ENCODE measurements at places on chromosomes 3 and 15.

DNA sequence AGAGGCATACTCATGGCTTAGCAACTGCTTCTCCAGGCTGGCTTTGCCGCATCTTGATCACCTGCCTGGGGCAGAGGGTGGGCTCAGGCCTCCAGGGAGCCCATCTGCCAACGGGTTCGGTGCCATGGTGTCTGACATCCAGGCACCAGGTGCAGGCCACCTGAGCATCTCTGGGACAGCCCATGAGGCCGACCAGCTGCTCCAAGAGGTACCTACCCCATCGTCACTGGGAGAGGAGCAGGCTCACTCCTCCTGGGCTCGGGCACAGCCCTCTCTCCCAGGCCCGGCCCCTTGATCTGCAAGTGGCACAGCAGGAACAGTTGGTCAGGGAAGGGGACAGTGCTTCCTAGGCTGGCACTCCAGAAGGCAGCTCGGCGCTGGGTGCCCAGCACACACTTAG, 21.9 kb downstream of the TPRA1 start:
- no peak for DNase-seq

- no peak for DNase-seq
These were observed 138.5 kb upstream of the ARPP21 start for GRCh38 chr3:35500641-35501350.

DNA sequence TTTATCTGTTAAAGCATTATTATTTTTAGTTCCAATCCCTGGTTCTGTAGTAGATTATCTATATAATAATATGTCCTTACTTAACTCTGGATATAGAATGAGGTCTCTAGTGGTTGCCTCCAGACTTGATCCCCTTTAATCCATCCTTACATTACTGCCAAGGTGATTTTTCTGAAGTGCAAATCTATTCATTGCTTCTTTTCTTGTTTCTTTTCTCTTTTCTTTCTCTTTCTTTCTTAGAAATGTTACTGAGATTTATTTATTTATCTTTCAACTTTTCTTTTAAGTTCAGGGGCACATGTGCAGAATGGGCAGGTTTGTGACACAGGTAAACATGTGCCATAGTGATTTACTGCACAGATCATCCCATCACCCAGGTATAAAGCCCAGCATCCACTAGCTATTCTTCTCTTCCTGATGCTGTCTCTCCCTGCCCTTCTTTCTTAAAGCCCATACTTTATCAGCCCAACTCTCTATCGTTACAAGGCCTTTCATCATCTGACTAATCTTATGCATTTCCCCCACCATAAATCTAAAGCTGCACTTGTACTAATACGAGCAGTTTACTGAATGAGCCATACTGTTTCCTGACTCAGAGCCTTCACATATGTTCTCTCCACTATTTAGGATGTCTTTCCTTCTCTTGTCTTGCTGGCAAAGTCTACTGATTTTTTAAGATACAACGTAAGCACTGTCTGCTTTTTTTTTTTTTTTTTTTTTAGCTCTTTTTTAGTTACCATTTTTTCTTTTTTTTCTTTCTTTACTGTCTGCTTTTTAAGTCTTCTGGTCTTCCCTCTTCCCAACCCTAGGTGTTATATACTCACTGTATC, 4.6 kb downstream of the GLCE start:
- no peak for DNase-seq

- no peak for DNase-seq
These were observed 104.8 kb upstream of the CHRNA7 start for GRCh38 chr15:31925541-31925940.

DNA sequence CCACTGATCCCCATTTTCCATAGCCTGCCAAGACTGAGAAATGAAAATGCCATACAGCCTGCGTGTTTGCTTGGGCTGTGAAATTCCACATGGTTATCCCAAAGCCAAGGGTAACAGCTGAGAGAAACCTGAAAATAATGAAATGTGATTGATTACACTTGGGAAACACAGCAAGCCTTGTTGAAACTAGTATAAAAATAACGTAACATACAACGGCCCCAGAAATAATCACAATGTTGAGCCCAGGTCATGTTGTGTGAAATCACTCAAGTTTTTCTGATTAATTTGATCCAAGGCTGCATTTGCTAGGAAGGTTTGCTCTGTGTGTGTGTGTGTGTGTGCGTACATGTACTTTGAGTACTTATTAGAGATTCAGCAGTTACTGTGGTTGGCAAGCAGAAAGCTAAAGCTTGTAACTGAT, 269.0 kb downstream of the OXSM start:
- DNase-seq, result no peak

GRCh38 chr15:69478259-69478781, 25.7 kb downstream of the RPLP1 start:
- DNase-seq, result no peak

- DNase-seq, result no peak
These were observed 669.7 kb downstream of the ROBO1 start for GRCh38 chr3:79097964-79098660.

- no peak for DNase-seq
These were observed 315.9 kb upstream of the TBL1XR1 start for GRCh38 chr3:177512945-177513814.

- DNase-seq, result no peak
These were observed 52.1 kb downstream of the TFG start for GRCh38 chr3:100761211-100761942.
